Ascending aorta (tissue), 2 donors: ENCODE measurements at places on chromosomes 7 and 10.

DNA sequence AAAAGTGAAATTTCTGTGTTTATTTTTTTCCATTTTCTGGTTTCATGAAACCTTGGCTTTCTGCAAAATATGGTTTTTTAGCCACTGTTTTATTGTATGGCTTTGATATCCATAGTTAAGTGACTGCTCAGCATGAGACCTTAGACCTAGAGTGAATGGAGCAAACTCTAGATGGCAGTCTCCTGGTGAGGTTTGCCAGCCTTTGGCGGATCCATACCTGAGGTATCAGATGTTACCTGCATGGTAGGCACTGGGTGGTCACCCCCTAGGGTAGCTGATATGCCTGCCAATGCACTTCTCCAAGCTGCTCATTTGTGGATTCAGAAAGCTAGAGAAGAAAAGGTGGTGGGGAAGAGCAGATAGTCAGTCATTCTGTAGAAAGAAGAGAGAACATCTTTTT is 17.4 kb upstream of the FZD8 start:
- DNase-seq: no peak

GRCh38 chr7:148911626-148912025 is 27.5 kb upstream of the EZH2 start:
- no peak for DNase-seq

DNA sequence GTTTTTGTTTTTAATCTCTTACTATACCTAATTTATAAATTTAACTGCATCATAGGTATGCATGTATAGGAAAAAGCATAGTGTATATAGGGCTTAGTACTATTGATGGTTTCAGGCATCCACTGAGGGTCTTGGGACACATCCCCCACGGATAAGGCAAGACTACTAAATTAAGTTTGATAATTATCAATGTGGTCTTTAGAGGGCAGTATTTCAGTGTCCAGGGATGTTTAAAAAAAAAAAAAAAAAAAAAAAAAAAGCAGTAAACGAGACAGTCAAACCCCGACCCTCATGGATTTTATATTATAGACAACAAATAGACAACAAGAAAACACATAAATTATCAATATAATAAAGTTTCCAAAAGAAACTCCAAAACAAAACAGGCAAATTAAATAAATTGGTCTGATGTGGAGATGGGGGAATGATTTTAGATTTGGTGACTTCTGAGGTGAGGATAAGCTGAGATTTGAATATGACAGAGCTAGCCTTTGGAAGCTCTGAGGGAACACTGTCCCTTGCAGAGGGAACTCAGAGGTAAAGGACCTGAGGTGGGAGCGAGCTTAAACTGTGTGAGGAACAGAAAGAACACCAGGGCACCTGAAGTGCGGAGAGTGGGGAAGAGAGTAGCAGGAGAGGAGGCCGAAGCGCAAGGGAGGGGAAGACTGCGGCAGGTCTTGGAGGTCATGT is 14.8 kb downstream of the ACSM6 start:
- no peak for DNase-seq

DNA sequence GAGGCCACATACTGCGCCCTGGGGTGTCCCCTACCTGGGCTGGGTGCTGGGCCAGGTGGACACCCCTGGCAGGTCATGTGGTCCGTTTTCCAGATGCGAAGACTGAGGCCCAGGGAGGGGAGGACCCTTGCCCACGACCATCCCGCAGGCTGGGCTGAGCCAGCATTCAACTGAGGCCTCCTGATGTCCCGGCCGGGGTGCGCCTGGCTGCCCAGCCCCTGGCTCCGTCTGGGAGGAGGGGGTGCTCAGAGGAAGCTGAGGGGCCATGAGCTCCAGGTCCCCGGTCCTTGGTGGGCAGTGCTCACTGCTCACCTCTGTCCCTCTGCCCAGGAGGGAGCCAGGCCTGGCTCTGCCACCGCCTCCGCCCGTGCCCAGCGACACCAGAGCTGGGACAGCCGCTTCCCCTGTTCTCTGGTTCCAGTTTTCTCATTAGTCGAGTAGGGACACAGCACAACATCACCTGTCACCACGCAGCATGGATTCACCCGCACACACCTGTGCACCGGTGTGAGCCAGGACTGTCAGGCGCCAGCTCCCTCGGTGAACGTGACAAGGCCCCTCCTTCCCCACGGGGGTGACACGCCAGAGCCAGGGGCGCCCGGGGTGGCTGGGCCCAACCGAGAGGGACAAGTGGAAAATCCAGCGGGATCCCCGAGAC is 139.7 kb downstream of the ELFN1 start:
- no peak for DNase-seq

DNA sequence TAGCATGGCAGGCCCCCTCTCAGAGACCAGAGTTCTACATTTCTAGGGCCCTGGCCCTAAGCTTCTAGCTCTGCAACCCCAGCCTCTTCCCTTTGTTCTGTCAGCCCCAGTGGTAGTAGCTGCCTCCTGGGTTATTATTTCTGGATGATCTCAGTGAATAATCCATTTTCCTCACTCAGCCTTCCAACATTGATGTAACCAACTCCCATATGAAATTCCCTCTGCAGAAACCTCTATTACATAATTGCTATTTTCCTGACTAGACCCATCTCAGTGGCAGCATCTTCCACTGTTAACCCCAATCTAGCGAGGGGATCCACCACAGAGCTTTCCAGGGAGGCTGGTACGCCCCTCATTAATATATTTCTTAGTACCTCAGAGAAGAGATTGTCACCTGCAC is 49.8 kb downstream of the FHIP2A start:
- no peak for DNase-seq
